ENCODE measurements at places on chromosomes 13 and 19. TPM values are rescaled to one million over a fixed set of nuclear protein-coding genes. Genes with fewer than 3 reads are reported as not detected.

Gene ZNF835
- total RNA-seq: 0.86 TPM

Gene ZNF274
- total RNA-seq: 63.4 TPM

Gene TMEM259
- total RNA-seq: 319 TPM

Gene TEX26
- total RNA-seq: not detected

Gene KCNN1
- total RNA-seq: not detected

Gene PLIN3
- 19.1 TPM for total RNA-seq

DNA sequence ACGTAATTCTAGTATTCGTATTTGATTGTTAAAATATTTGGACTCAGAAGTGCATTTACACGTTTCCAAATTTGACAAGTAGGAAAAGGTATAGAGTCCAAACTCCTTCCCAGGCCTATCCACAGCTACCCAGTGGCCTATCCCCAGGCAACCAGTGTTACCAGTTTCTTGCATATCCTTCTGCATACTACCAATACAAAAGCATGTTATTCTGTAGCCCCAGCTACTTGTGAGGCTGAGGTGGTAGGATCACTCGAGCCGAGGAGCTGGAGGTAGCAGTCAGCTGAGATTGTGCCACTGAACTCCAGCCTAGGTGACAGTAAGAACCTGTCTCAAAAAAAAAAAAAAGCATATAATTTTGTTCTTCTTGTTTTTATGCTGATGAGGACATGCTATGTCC lies 67.1 kb downstream of the LRCH1 start:
- no peak for DNase-seq
- no peak overlapping the region for H3K27ac ChIP-seq
- no peaks in the 10 kb centered on the region for H3K27me3 ChIP-seq
- peaks cover 31% of the 10 kb centered on the region for H3K4me1 ChIP-seq

- no peaks in the 10 kb centered on the region for H3K4me1 ChIP-seq
- H3K36me3 ChIP-seq: no peaks in the 10 kb centered on the region
- no peak overlapping the region for H3K4me3 ChIP-seq
- H3K27me3 ChIP-seq: peaks cover 48% of the 10 kb centered on the region
These were observed 17.4 kb downstream of the ZNF579 start for GRCh38 chr19:55563261-55563690.

DNA sequence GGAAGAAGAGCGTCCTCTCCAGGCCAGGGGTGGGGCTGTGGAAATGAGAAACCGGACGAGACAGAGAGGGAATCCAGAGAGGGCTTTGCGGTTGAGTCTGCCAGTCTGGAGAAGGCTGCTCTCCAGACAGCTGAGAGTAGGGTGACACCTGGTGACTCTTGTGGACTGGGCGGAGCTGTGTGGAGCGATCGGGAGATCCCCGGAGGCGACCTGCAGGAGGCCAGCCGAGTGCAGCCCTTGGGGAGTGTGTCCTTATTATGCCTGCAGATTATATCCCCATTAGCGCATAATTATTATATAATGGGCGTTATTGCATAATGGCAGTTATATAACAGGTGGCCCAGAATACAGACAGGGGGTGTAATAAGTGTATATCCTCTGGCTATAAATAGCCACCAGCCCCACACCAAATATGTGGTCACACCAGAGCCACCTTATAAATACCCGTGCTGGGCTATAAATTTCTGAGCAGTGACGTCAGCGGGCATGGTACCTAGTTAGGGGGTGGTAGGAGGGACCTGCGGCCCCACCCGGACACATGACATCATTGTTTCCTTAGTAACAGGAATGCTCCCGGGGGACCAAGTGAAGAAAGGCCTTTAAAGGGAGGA lies 41.2 kb downstream of the NFIX start:
- H3K4me3 ChIP-seq: no peak overlapping the region
- H3K36me3 ChIP-seq: no peaks in the 10 kb centered on the region
- peaks cover 14% of the 10 kb centered on the region for H3K27me3 ChIP-seq
- peaks cover 3% of the 10 kb centered on the region for H3K4me1 ChIP-seq

DNA sequence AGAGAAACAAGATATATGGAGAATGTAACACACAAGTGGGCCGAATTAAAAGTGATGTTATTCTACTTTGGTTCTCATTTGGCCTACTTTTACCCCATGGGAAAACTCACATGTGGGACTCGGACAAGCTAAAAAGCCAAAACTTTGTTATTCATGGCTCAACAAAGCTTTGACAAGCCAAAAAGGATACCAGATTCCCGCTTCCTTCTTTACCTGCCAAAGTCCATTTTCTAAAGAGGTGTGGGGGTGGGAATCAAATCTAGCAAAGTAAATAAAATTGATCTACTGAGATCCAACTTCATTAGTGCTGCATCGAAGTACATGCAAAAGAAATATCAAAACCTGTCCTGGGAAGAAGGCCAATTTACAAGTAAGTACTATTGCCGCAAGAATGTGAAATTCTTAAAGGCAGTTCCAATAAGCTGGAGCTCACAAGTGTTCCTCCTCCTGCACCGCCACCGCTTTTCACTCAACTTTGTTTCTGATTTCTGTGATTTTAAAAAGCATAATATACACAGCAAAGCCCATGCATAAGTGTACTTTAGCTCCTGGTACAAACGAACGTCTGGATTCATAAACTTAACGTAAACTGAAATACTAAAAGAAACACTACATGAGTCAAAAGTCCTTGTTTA lies 1.1 kb downstream of the LNX2 start:
- no peaks in the 10 kb centered on the region for H3K27me3 ChIP-seq
- peaks cover 24% of the 10 kb centered on the region for H3K4me1 ChIP-seq
- no peak for DNase-seq
- peak overlapping the region; percentile 77 for H3K4me3 ChIP-seq
- H3K27ac ChIP-seq: no peak overlapping the region

- peak overlapping the region; percentile 83 for H3K4me3 ChIP-seq
- H3K27ac ChIP-seq: peak overlapping the region; percentile 43
- peaks cover 56% of the 10 kb centered on the region for H3K4me1 ChIP-seq
- peak; percentile 28 for DNase-seq
These were observed 622 bp downstream of the DNM2 start for GRCh38 chr19:10718205-10719196.

- H3K4me1 ChIP-seq: peaks cover 38% of the 10 kb centered on the region
- H3K27me3 ChIP-seq: no peaks in the 10 kb centered on the region
- DNase-seq: no peak
- H3K27ac ChIP-seq: no peak overlapping the region
- no peaks in the 10 kb centered on the region for H3K36me3 ChIP-seq
These were observed 2.3 kb downstream of the PRAM1 start for GRCh38 chr19:8500158-8500557.

DNA sequence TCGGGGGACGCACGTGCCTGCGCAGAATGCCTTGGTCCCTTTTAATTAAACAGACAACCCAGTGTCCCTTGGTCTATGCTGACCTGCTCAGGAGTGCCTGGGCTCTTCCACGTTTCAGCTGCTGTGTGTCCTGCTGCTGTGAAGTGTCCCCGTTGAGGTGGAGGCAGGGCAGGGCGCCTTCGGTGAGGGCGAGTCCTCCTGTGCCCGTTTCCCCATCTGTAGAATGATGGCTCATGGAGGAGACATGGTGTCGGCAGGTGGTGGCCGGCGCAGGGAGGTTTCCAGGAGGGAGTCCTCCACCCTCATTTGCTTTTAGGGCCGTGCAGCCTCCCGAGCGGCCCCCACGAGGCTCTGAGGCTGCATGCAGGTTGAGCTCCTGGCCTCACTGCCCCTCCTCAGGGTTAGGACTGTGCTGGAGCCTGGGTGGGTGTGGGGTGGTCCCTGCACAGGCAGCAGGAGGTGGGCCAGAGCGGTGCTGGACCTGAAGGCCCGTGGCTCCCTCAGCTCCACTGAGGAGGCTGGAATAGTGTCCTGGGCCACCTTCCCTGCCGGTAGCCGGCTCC lies 8.8 kb downstream of the STK11 start:
- H3K36me3 ChIP-seq: peaks cover 25% of the 10 kb centered on the region
- H3K4me1 ChIP-seq: peaks cover 16% of the 10 kb centered on the region
- no peaks in the 10 kb centered on the region for H3K27me3 ChIP-seq
- DNase-seq: no peak
- peak overlapping the region; percentile 74 for H3K27ac ChIP-seq

DNA sequence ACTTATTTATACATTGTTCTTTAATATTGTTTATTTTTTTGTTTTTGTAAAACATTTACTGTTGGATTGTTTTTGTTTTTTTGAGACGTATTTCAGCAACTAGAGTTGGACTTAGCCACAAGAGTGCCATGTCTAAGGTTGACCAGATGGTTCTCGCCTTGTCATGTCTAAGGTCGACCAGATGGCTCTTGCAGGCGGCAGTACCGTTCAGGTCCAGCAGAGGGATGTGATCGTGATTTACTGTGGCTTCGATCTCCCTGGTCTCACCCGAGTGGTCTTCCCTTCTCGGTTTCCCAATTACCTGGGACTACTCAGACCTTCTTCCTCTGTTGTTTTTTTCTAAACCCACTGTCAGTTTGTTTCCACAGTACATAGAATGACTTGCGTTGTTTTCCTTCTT lies 1438.6 kb downstream of the UQCRFS1 start:
- DNase-seq: no peak
- no peak overlapping the region for H3K27ac ChIP-seq
- no peaks in the 10 kb centered on the region for H3K36me3 ChIP-seq
- no peak overlapping the region for H3K4me3 ChIP-seq
- H3K4me1 ChIP-seq: no peaks in the 10 kb centered on the region

- no peaks in the 10 kb centered on the region for H3K27me3 ChIP-seq
- DNase-seq: no peak
- peaks cover 84% of the 10 kb centered on the region for H3K36me3 ChIP-seq
- peaks cover 4% of the 10 kb centered on the region for H3K4me1 ChIP-seq
- no peak overlapping the region for H3K4me3 ChIP-seq
These were observed 14.0 kb upstream of the KPTN start for GRCh38 chr19:47497821-47498520.

DNA sequence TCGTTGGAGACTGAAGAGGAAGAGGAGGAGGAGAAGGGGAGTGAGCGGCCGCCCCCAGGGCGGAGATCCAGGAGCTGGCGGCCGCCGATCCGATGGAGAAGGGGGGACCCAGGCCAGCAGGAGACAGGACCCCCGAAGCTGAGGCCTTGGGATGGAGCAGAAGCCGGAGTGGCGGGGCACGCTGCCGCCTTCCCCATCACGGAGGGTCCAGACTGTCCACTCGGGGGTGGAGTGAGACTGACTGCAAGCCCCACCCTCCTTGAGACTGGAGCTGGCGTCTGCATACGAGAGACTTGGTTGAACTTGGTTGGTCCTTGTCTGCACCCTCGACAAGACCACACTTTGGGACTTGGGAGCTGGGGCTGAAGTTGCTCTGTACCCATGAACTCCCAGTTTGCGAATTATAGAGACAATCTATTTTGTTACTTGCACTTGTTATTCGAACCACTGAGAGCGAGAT lies 1.8 kb downstream of the GADD45B start:
- DNase-seq: no peak
- H3K4me3 ChIP-seq: peak overlapping the region; percentile 60
- peaks cover 47% of the 10 kb centered on the region for H3K4me1 ChIP-seq
- no peaks in the 10 kb centered on the region for H3K27me3 ChIP-seq
- peaks cover 2% of the 10 kb centered on the region for H3K36me3 ChIP-seq

GRCh38 chr19:46901701-46902401 lies 41.1 kb downstream of the ARHGAP35 start:
- H3K36me3 ChIP-seq: no peaks in the 10 kb centered on the region
- H3K4me3 ChIP-seq: no peak overlapping the region
- no peak overlapping the region for H3K27ac ChIP-seq
- no peaks in the 10 kb centered on the region for H3K27me3 ChIP-seq
- no peaks in the 10 kb centered on the region for H3K4me1 ChIP-seq

- H3K4me1 ChIP-seq: no peaks in the 10 kb centered on the region
- no peak for DNase-seq
- no peak overlapping the region for H3K27ac ChIP-seq
- H3K27me3 ChIP-seq: no peaks in the 10 kb centered on the region
- no peak overlapping the region for H3K4me3 ChIP-seq
These were observed 25.7 kb upstream of the CCNE1 start for GRCh38 chr19:29785955-29786589.

- peak overlapping the region; percentile 18 for H3K4me3 ChIP-seq
- peaks cover 3% of the 10 kb centered on the region for H3K4me1 ChIP-seq
- peak; percentile 81 for DNase-seq
- no peaks in the 10 kb centered on the region for H3K27me3 ChIP-seq
These were observed 2.8 kb downstream of the PTGER1 start for GRCh38 chr19:14472202-14472938.

GRCh38 chr13:66405908-66406802 lies 824.0 kb downstream of the PCDH9 start:
- no peak for DNase-seq
- H3K36me3 ChIP-seq: no peaks in the 10 kb centered on the region
- no peaks in the 10 kb centered on the region for H3K4me1 ChIP-seq
- H3K27me3 ChIP-seq: no peaks in the 10 kb centered on the region
- H3K4me3 ChIP-seq: no peak overlapping the region

DNA sequence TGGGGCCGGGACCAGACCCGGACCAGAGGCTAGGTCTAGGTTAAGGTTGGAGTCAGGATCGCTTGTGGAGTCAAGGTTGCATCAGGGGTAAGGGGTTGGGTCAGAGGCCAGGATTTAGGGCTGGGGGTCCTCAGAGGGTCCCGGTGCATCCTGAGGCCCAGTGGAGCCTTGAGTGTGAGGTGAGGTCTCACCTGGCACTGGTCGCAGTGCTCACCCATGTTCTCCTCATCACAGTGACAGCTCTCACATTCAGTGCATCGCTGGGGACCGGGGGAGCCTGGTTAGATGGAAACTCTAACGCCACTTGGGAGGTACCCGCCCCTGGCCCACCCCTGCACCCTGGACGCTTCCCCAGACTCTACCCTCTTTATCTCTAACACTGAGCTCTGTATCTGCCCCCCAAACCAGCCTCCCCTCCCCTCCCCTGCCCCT lies 3.1 kb downstream of the HRC start:
- H3K36me3 ChIP-seq: no peaks in the 10 kb centered on the region
- DNase-seq: no peak
- peaks cover 88% of the 10 kb centered on the region for H3K27me3 ChIP-seq
- peaks cover 13% of the 10 kb centered on the region for H3K4me1 ChIP-seq
- H3K27ac ChIP-seq: no peak overlapping the region
- no peak overlapping the region for H3K4me3 ChIP-seq
